ENCODE measurements at places on chromosomes 11 and 22. TPM values are rescaled to one million over a fixed set of nuclear protein-coding genes. Genes with fewer than 3 reads are reported as not detected.

DNA sequence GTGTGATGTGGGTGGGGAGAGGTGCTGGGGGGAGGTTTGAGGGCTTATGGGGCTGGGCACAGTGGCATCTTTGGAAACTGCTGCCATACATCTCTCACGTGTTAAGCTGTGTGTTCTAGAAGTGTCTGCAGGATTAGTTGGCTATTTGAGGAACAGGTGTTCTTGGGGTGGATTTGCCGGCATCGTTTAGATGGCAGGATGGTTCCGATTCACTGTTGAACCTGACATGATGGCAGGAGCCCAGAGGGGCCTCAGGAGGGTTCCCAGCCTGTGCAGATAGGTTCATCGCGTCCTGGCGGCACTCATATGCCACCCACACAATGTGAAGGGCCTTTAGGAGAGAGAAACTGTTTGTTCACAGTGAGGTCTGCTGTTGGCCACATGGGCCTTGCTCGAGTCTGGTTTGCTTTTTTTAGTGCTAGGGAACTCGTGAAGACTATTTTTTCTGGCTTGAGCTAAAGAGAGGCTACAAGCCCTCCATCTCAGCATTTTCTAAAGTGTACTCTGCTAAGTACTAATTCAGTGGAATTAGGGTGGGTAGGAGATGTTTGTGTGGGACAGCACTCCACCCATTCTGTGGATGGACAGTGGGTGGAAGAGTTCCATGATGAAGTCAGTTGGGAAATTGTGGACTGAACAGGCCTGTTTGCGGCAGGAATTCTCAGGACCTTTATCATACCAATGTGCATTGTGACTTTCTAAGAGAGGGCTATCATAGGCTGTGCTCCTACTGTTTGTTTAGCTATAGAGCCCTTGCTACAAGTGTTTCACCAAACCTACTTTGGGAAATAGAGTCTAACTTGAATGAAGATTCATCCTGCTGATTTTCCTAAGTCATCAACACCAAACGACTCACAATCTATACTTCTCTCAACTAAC is 55.4 kb upstream of the PLET1 start:
- no peak overlapping the region for H3K4me3 ChIP-seq
- peak overlapping the region; percentile 91 for H3K27ac ChIP-seq
- peaks cover 6% of the 10 kb centered on the region for H3K36me3 ChIP-seq
- H3K27me3 ChIP-seq: no peaks in the 10 kb centered on the region

CNGA4 gene
- not detected for total RNA-seq

LRRC10B gene
- not detected for total RNA-seq

GRCh38 chr11:36385121-36385970 is 89.3 kb downstream of the PRR5L start:
- peaks cover 37% of the 10 kb centered on the region for H3K36me3 ChIP-seq
- H3K4me3 ChIP-seq: no peak overlapping the region
- no peaks in the 10 kb centered on the region for H3K27me3 ChIP-seq
- DNase-seq: no peak
- peak overlapping the region; percentile 88 for H3K27ac ChIP-seq

DNA sequence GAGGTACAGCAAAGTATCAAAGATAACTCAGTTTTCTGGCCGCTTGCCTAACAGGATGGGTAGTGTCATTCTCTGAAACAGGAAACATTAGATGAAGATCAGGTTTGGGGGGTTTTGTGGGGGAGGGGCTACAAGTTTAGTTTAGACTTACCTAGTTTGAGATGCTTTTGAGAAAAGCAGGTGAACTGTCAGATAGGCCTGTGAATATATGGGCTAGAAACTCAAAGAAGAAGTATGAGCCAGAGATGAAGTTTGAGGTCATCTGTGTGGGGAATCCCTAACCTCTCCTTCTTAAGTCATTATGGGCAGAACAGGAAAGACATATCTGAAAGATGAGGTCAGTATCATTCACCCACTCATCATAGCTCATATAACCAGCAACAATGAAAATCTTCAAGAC is 11.9 kb downstream of the HOATZ start:
- H3K27me3 ChIP-seq: no peaks in the 10 kb centered on the region
- peaks cover 9% of the 10 kb centered on the region for H3K4me1 ChIP-seq
- no peak for DNase-seq
- H3K4me3 ChIP-seq: no peak overlapping the region
- H3K36me3 ChIP-seq: no peaks in the 10 kb centered on the region
- H3K27ac ChIP-seq: no peak overlapping the region

DNA sequence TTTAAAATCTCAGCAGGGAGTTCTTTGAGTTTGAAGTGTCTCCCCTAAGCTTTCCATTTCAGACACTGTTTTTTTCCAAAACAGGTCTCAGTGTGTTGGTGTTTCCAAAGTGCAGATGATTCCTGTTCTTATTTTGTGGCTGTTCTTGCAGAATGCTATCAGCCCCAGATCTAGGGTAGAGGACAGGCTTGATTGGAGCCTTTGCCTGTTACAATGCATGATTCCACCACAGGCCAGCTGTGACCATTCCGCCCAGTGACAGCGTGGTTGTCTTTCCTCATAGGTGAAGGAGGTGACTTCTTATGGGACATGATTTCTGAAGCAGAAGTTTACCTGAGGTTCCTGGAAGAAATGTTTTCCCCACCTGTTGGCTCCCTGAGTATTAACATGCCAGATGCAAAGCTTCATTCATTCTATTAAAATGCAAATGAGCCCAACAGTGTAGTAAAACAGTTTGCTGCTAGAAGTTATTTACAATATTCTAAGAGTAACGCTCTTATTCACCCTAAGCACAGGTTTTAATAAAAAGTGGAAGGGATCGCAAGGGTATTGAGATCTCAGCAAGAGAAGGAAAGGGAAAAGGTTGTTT is 36.9 kb upstream of the BIRC3 start:
- no peaks in the 10 kb centered on the region for H3K27me3 ChIP-seq
- H3K4me1 ChIP-seq: peaks cover 36% of the 10 kb centered on the region
- H3K4me3 ChIP-seq: no peak overlapping the region
- no peak overlapping the region for H3K27ac ChIP-seq
- no peak for DNase-seq

- no peak overlapping the region for H3K27ac ChIP-seq
- H3K4me1 ChIP-seq: no peaks in the 10 kb centered on the region
- no peaks in the 10 kb centered on the region for H3K36me3 ChIP-seq
These were observed 180.5 kb downstream of the SHANK2 start for GRCh38 chr11:71071736-71072509.

CYB5R3 gene
- total RNA-seq: 430 TPM

DNA sequence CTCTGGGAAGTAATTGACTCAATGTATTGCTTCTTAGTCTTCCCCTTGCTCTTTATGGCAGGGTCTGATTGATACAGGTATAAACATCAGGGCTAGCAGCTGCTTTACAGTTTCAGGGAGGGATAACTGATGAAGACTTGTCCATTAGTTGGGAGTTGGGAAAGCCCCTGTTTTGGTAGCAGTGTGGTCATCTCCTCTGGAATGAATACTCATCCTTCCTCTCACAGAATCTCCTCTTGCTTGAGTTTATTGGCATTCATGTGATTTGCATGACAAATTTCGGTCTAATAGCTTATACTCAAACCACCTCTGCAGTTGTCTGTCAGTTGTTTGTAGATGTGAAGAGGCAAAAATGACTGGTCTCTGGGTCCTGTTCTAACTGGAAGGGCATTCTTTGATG is 79.7 kb downstream of the FAT3 start:
- H3K27ac ChIP-seq: no peak overlapping the region
- H3K27me3 ChIP-seq: no peaks in the 10 kb centered on the region
- peaks cover 24% of the 10 kb centered on the region for H3K4me1 ChIP-seq

MIOX gene
- total RNA-seq: 1.5 TPM

- no peak overlapping the region for H3K4me3 ChIP-seq
- no peak overlapping the region for H3K27ac ChIP-seq
- H3K36me3 ChIP-seq: no peaks in the 10 kb centered on the region
- peaks cover 73% of the 10 kb centered on the region for H3K27me3 ChIP-seq
- no peak for DNase-seq
These were observed 88.4 kb downstream of the PDE2A start for GRCh38 chr11:72585762-72586311.

GRCh38 chr11:2591805-2592204 is 108.0 kb downstream of the KCNQ1OT1 start:
- peaks cover 14% of the 10 kb centered on the region for H3K27me3 ChIP-seq
- DNase-seq: no peak
- no peak overlapping the region for H3K4me3 ChIP-seq
- no peak overlapping the region for H3K27ac ChIP-seq

DNA sequence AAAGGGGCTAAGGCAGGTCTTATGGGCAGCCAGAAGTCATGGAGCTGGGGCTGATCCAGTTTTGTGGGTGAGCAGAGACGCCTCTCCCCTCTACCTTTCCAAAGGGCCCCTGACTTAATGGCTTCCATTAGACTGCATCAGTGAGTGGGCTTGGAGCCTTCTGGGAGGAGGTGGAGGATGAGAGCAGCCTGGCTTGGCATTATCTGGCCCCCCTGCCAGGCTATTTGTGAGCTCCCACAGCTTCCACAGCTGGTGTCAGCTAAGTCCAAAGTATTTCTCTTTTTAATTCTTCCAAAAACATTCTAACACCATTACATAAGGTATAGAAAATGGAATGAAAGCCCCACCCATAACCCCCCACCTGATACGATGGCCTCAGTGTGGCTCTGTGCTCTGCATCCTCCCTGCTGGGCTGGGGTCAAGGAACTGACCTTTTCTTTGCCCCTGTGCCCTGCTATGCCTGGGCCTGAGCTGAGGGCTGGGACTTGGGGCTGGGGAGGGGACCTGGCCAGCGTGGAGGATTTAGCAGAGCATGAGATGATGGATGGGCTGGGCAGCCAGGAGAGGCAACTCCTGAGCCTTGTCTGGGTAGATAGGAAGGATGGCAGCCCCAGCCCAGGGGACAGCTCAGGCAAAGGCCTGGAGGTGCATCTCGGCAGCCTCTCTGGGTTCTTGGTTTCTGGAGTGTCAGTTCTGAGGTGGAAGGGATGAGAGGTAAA is 4.0 kb downstream of the AIFM3 start:
- H3K4me1 ChIP-seq: peaks cover 22% of the 10 kb centered on the region
- no peaks in the 10 kb centered on the region for H3K36me3 ChIP-seq
- no peak overlapping the region for H3K4me3 ChIP-seq
- no peak for DNase-seq

- H3K27me3 ChIP-seq: no peaks in the 10 kb centered on the region
- peak overlapping the region; percentile 79 for H3K27ac ChIP-seq
- no peaks in the 10 kb centered on the region for H3K36me3 ChIP-seq
- H3K4me3 ChIP-seq: no peak overlapping the region
- DNase-seq: peak; percentile 90
These were observed 39.7 kb downstream of the ME3 start for GRCh38 chr11:86632499-86633269.

- no peaks in the 10 kb centered on the region for H3K27me3 ChIP-seq
- no peaks in the 10 kb centered on the region for H3K36me3 ChIP-seq
- no peak overlapping the region for H3K4me3 ChIP-seq
- no peak overlapping the region for H3K27ac ChIP-seq
- no peak for DNase-seq
These were observed 59.7 kb upstream of the EED start for GRCh38 chr11:86184728-86185380.

DNA sequence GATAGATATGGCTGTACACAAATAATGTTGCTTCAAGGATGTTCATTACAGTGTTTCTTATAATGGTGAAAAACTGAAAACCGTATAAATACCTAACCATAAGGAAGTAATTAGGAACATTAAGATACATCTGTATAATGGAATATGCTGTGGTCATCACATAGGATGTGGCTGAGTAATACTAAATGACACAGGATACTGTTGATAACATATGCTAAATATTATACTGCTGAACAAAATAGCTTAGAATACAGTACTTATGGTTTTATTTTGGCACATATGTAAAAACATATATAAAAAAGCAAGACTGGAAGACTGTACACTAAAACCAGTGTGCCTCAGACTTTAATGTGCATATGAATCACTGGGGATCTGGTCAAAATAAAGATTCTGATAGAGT is 43.8 kb downstream of the FBXO7 start:
- no peak overlapping the region for H3K4me3 ChIP-seq
- peaks cover 1% of the 10 kb centered on the region for H3K36me3 ChIP-seq
- DNase-seq: no peak
- peaks cover 18% of the 10 kb centered on the region for H3K27me3 ChIP-seq

OR52J3 gene
- total RNA-seq: not detected

- no peaks in the 10 kb centered on the region for H3K27me3 ChIP-seq
- H3K4me3 ChIP-seq: no peak overlapping the region
- H3K27ac ChIP-seq: no peak overlapping the region
- DNase-seq: no peak
- H3K36me3 ChIP-seq: no peaks in the 10 kb centered on the region
These were observed 367.1 kb upstream of the B3GAT1 start for GRCh38 chr11:134779179-134779578.

DNA sequence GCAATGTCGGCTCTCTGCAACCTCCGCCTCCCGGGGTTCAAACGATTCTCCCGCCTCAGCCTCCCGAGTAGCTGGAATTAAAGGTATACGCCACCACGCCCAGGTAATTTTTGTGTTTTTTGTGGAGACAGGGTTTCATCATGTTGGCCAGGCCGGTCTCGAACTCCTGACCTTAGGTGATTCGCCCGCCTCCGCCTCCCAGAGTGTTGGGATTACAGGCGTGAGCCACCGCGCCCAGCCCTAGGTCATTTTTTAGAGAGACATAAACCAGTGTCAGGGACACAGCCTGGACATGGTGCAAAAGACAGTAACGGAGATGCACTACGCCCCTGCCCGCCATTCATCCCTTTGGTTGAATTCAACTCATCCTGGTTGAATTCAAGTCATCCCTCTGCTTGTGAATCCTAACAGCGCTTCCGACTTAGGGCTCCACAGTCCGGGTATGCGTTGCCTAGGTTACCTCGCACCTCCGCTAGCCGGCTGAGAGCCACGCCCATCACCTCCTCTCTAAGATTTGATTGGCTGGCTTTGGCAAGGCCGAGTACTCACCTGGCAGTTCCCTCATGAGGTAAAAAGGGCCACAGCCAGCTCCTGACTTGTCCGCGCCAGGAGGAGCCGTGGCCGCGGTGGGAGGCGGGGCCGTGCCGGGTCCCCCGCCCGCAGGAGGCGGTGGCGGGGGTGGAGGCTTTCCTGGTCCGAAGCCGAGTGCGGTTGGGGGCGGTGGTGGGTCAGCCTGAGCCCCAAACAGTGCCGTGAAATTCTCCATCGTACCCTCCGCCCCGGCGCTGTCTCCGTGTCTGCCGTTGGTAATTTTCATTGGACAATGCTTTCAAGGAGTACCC is at the start of gene MED19:
MED19 (minus strand) TSS at position 802 of the 842 bp plus-strand sequence; CDS start at position 766, 36 bp downstream.
- peak within 1 kb of the TSS; percentile 93 for H3K27ac ChIP-seq
- H3K27me3 ChIP-seq: no peaks in the 10 kb centered on the region
- no peak for DNase-seq
- peak within 1 kb of the TSS; percentile 98 for H3K4me3 ChIP-seq
- H3K36me3 ChIP-seq: peaks cover 4% of the 10 kb centered on the region

DNA sequence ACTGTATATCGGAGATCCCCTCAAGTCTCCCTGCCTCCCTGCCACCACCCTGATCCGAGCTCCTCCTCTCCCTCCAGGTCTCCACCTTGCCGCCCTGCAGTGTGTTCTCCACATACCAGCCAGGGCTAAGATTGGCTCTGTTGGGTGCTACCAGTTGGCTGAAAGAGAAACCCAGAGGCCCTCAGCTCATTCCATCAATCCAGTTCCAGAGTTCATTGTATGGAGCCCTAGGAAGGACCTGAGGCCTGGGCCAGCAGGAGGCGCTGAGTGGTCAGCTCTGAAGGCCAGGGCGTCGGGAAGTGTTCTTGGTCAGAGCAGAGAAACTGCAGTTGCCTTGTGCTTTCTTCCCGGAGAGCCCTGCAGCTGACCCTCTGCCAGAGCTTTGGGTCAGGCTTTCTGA is 2.2 kb upstream of the TOP3B start:
- H3K4me1 ChIP-seq: peaks cover 16% of the 10 kb centered on the region
- no peaks in the 10 kb centered on the region for H3K36me3 ChIP-seq
- no peak overlapping the region for H3K4me3 ChIP-seq
- H3K27ac ChIP-seq: no peak overlapping the region
- peaks cover 16% of the 10 kb centered on the region for H3K27me3 ChIP-seq

CRY2 gene
- total RNA-seq: 18.2 TPM

- peak overlapping the region; percentile 7 for H3K27ac ChIP-seq
- H3K4me1 ChIP-seq: peaks cover 34% of the 10 kb centered on the region
- H3K36me3 ChIP-seq: peaks cover 8% of the 10 kb centered on the region
- no peaks in the 10 kb centered on the region for H3K27me3 ChIP-seq
- H3K4me3 ChIP-seq: no peak overlapping the region
- no peak for DNase-seq
These were observed 181.6 kb upstream of the POU2AF2 start for GRCh38 chr11:111063726-111064517.
